Activated T-helper 1 cell treated with anti-CD3 and anti-CD28 coated beads, Interleukin-12 subunit alpha, Interleukin-12 subunit beta, Interleukin-2, Interleukin-4 antibody, amounts not matched to agents 30 ng/mL and 10 ng/mL and 1 ng/mL, durations not matched to agents 14 hours and 24 hours and 36 hours (primary cell): ENCODE measurements at places on chromosomes 7 and 10. TPM values are rescaled to one million over a fixed set of nuclear protein-coding genes. Genes with fewer than 3 reads are reported as not detected.

FAM237B gene
- not detected in 2 replicates for total RNA-seq

- DNase-seq, result no peak
Observed at GRCh38 chr7:81811956-81812865, 42.4 kb upstream of the HGF start.

CRYGN gene
- total RNA-seq, result 0.22 TPM in 1 of 2 replicates, not detected in the other

DNA sequence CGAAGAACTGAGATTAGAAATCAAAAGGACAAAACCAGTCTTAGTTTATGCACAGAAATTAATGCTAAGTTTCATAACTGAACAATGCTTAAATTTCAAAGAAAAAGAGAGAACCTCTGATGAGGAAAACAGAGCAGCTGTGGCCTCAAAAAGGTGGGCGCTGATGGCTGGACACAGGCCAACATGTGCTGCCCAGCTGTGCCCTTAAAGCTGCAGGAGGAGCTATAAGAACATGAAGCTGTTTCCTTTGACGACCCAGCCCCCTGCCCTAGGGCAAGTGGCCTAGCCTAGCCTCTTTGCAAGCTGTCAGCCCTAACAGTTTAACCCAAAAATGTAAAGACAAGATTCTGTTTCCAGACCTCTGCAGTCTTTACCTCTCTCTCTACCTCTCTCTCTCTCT, 107.7 kb downstream of the GRID1 start:
- DNase-seq, result no peak
